ENCODE measurements at places on chromosomes 12 and 14.
A peak's percentile ranks its signal among the peaks of the same experiment; 100 is the strongest.

- no peak for DNase-seq
Measured at GRCh38 chr14:74211945-74212580, 27.2 kb upstream of the VSX2 start.

DNA sequence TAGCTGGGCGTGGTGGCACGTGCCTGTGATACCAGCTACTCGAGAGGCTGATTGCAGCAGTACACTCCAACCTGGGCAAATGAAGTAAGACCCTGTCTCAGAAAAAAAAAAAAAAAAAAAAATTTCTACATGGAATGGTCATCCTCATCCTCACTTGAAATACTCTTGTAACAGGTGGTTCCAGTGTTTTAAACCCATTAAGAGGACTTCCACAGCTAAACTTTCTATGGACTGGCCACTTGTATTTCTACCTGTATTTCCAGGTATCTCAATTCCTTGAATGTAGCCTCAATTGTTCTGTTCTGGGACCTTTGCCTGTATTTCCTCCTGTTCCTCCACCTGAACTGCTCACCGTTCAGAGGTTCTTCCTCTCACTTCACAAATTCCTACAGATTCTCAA is 11.8 kb upstream of the PHLDA1 start:
- DNase-seq = no peak

GRCh38 chr12:89661706-89662330 is 46.8 kb downstream of the ATP2B1 start:
- DNase-seq = no peak

- no peak for DNase-seq
Measured at GRCh38 chr14:70971560-70971959, 64.3 kb downstream of the PCNX1 start.

GRCh38 chr12:182381-182892 is 31.5 kb downstream of the SLC6A12 start:
- no peak for DNase-seq

GRCh38 chr12:104279164-104279563 is 24.4 kb upstream of the EID3 start:
- no peak for DNase-seq

DNA sequence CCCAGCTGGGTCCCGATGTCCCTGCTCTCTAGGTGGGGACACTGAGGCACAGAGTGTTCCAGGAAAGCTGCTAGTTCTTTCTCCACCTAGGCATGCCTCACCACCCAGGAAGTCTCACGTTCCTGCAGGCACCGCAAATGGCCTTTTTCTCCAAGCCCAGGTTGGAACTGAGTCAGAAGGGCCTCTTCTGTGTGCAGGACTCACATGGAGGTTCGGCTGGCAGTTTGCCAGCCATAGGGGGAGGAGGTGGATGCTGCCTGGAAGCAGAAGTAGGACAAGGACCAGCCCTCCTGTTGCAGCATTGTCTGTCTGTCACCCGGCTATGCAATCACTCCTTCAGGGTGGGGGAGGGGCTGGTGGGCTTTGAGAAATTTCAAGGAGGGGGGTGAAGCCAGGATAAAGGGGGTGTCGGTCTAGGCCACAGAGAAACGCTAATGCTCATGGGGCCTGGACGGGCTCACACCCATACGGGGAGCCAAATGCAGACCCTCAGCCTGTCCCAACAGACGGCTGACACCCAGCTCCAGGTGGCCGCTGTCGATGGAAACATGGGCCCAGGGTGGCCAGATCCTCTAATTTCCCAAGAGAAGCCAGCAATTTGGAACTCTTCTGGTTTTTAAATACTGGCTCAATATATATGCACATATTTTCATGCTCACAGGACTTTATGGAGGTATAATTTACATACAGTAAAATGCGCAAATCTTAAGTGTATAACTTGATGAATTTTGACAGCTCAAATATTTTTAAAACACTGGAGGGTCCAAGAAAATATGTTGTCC is 120.5 kb downstream of the PHETA1 start:
- no peak for DNase-seq

DNA sequence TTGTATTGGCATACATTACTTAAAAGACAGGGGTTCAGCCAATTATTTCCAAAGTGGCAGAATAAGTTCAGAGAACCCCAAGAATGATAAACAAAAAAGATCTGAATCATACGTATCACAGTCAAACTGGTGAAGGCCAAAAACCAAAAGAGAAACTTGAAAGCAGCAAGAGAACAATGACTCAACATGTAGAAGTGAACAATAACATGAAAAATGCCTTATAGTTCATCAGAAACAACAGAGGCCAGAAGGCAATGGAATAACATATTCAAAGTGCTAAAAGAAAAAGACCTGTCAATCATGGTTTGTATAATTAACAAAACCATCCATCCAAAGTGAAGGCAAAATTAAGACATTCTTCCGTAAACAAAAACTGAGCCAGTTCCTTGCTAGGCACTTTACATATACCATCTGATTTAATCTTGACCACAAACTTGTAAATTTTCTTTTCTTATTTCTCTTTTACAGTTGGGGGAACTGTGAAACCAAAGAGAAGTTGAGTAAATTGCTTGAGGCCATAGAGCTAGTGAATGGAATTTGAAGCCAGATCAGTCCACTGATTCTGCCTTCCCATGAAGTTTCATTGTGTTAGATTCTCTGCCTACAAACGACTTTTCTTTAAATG is 232.1 kb upstream of the SEL1L start:
- DNase-seq = peak; percentile 18

- no peak for DNase-seq
Measured at GRCh38 chr12:83985084-83985483, 927.5 kb downstream of the SLC6A15 start.

GRCh38 chr14:55607386-55607785 is 27.4 kb downstream of the KTN1 start:
- no peak for DNase-seq

DNA sequence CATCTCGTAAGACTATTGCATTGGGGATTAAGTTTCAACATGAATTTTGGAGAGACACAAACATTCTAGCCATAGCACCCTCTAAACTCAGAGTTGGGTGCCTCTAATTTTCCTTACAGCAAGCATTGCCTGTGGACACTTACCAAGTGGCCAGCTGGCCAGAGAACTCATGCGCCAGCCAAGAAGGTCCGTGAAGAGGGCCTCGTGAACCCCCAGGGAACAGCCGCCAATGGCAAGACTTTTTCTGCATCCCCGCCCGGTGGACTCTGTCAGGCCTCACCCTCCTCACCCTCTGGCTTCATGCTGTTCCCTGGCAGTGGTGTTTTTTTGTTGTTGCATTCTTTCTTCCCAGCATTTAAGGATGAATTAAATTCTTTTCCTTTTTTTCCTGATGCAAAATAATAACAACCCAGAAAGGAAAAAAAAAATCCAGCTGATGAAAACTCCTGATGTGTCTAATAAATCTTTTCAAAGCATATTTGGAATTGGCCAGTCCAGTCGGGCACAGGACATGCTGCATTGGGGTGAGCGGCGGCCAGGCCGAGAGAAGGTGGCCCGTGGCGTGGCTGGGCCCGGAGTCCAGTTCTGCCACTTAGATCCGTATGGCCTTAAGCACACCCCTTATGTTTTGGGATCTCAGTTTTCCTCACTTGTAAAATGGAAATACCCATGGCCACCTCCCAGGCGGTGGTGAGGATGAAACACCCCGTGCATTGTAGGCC is 191.9 kb upstream of the DIO3 start:
- no peak for DNase-seq

DNA sequence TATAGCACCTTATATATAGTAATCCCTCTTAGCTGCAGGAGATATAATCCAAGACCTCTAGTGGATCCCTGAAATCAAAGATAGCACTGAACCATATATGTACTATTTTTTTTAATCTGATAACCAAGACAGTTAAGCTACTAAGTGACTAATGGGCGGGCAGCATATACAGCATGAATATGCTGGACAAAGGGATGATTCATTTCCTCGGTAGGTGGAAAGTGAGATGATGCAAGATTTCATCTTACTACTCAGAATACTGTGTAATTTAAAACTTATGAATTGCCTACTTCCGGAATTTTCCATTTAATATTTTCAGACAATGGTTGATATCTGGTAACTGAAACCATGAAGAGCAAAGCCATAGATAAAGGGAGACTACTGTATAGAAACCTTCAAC is 36.2 kb downstream of the PRMT8 start:
- no peak for DNase-seq

GRCh38 chr14:52235434-52235833 is 32.1 kb upstream of the PTGDR start:
- DNase-seq = no peak

GRCh38 chr14:64764641-64765520 is 60.7 kb downstream of the PLEKHG3 start:
- DNase-seq = peak; percentile 30

- DNase-seq = no peak
Measured at GRCh38 chr12:15979096-15980092, 68.3 kb downstream of the DERA start.

DNA sequence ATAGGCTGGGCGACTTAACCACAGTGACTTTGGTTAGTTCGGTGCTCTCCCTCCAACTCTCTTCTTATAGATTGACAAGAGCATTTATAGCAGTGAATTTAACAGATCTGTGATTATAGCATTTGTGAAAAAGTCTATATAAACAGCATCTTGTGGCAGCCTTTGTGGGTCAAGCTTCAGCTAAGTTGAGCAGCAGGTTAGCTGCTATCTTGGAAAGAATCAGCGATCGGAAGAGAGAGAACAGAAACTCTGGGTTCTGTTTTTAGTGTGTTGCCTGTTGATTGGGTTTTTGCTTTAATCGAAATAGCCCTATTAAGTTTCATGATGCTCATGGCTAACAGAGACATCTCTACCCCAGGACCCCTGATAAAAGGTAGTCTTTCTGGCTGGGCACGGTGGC is 20.2 kb downstream of the EVL start:
- no peak for DNase-seq

DNA sequence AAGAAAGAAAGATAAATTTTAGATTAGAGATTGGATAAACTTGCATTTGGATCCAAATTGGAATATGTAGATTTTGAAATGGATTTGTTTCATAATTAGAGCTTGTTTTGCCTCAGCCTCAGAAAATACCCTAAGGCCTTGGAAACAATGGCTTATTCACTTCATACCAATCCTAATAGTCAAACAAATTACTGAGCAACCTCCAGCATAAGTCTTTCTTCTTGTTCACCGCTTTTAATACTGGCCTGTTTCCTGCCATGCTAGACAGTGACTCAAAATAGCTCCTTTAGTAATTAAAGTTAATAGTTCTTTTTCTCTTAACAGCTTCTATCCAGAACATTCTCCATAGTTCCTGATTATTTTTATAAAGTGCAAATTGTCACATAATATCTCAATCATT is 110.9 kb upstream of the DNM1L start:
- no peak for DNase-seq

- no peak for DNase-seq
Measured at GRCh38 chr14:25846246-25846645, 751.6 kb downstream of the NOVA1 start.

DNA sequence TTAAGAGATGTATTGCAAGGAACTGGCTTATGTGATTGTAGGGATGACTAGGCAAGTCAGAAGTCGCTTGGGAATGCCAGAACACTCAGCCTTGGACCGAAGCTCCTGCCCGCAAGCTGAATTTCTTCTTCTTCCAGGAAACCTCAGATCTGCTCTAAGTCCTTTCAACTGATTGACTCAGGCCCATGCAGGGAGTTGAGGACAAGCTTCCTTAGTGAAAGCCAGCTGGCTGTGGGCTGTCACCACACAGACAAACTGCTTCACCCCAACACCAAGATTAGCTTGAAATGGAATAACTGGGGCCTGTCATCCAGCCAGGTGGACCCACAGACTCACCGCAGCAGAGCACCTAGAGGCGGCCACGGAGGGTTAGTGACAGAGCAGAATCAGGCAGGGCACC is 24.7 kb downstream of the BDKRB2 start:
- DNase-seq = no peak

DNA sequence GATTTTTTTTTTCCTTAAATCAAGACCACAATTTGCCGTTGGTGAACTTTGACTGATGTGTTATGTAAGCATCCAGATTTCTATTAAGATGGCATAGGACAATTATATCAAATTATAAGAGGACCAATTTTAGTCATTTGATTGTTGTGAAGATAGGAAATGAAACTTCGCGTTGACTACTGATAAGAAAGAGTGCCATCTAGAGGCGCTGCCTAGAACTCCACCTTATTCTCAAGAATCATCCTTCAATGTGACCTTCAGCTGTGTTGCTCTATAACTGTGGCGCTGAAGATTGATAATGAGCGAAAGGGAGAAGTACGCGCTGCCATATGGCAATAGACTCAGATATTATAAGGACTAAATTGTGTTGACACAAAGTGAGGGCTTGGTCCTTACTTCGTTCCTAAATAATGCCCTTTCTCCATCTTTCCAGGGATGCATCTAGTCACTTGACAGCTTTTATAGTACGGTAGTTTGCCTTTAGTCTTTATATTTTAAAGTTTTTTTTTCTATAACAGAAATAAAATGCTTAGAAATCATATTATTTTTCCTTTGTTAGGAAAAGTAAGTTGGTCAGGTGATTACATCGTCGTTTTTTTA is 350.8 kb upstream of the STXBP6 start:
- DNase-seq = peak; percentile 54

DNA sequence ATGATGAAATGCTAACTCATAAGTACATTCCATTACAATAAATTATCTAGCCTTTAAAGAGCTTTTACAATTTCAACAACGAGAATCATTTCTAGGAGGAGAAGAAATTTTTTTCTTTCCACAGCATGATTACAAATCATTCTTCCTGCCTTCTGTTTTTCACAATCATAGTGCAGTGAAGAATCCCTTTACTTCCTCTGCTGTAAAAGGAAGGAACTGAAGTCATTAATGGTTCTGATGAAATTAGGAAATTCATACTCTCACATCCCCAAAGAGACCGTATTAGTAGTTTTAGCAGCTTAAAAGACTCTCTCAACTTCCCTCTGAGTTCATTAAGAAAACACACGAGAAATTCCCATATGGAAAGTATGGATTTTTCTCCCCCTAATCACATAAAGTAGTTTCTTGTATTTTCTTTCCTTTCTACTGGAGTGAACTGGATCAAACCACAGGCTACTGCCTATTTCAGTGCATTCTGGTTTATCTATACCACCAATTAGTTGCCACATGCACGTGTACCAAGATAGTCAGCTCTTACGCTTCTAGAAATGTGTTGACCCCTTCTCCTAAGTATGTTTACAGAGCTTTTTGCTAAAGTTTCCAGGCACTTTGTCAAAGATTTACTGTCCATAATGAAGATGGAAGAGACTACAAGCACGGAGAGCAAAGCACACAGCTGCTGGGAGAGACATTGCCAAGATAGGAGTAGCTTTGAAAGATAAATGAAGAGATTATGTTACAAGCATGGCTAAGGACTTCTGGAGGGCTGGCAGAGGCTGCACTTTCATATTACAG is 58.9 kb upstream of the KITLG start:
- DNase-seq = no peak

GRCh38 chr12:38144049-38144448 is 172.5 kb upstream of the ALG10B start:
- DNase-seq = no peak

GRCh38 chr12:122848471-122849351 is 13.5 kb downstream of the HIP1R start:
- DNase-seq = no peak

GRCh38 chr14:49297102-49297501 is 289.1 kb downstream of the RPS29 start:
- DNase-seq = no peak

- DNase-seq = no peak
Measured at GRCh38 chr14:94355191-94355794, 32.2 kb upstream of the SERPINA6 start.

- no peak for DNase-seq
Measured at GRCh38 chr14:65628664-65629063, 216.1 kb downstream of the FUT8 start.

GRCh38 chr12:25266497-25266896 is 15.8 kb upstream of the KRAS start:
- DNase-seq = no peak
